Uterus (tissue), 4 donors: ENCODE measurements at places on chromosomes 12 and 14. TPM values are rescaled to one million over a fixed set of nuclear protein-coding genes. Genes with fewer than 3 reads are reported as not detected.

CLEC4A gene
- 0.97 TPM for total RNA-seq

RTL1 gene
- total RNA-seq = 0.21 TPM

ANO4 gene
- total RNA-seq = 18.5 TPM

SLC7A7 gene
- 7.6 TPM for total RNA-seq

CARMIL3 gene
- not detected for total RNA-seq

SPIC gene
- not detected for total RNA-seq

NTS gene
- total RNA-seq = not detected

TMPRSS12 gene
- total RNA-seq = not detected

DNA sequence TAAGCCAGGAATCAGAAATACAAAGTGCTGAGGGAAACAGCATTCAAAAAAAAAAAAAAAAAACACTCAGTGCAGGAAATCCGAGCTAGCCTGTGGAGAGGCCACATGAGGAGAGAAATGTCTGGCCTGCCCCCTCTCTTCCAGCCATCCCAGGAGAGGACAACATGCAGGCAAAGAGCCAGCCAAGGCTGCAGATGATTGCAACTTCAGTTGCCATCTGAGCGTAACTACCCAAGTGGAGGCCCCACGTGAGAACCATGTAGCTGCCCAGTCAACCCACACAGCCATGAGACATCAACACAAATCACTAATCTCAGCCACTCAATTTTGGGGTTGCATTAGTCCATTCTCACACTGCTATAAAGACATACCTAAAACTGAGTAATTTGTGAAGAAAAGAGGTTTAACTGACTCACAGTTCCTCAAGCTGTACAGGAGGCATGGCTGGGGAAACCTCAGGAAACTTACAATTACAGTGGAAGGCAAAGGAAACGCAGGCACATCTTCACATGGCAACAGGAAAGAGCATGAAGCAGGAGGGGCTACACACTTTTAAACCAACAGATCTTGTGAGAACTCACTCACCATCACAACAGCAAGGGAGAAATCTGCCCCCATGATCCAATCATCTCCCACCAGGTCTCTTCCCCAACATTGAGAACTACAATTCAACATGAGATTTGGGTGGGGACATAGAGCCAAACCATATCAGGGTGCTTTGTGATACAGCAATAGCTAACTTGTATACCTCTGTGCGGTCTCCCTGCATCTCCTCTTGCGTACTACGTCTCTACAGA lies 161.1 kb downstream of the PIWIL1 start:
- DNase-seq = no peak

- no peak for DNase-seq
These were observed 122.4 kb downstream of the GPR135 start for GRCh38 chr14:59342516-59343484.

DNA sequence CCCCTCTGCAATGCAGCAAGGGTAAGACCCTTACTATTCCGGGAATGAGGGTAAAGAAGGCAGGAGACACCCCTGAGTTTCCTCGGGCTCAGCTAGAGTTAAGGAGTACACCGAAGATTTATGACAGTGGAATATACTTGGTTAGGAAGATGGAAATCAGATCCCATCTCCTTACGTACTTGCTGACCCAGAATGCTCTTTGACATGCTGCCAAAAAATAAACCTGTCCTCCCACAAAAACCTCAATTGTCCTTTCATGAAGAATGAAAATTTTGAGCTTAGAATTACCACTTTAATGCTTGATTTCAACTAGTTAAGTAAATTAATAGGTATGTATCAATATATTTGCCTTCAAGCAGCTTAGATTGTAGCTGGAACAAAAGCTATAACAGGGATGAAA lies 99.5 kb downstream of the PRIMA1 start:
- DNase-seq = no peak

DNA sequence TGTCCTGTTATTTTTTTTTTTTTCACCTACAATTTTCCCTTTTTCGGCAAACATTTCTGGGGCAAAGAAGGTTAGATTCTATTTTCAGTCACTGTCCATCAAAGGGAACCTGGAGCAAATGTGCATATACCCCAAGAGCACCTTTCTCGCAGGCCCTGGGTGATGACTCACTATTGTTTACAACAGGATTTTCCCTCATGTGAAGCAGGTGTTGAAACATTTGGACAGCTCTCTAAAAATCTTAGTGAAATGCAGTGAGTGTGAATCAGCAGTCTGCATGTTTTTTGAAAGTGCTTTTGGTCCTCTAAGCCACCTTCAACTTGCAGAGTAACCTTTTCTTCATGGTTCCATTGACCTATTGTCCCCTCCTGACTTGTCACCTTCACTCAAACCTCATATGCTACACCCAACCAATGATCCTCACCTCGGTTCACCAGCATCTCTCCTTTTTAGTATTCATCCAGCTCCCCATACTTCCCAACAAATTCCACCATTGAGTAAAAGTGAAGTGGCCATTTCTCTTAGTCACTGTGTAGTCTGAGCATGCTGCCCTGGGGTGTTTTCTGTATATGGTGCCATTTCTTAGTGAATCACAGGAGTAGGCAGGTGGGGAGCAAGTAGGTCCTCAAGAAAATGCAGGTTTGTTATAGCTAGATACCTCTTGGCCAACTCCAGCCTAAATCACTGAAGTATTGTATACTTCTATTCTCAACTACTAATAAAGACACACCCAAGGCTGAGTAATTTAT lies 260.2 kb downstream of the BMP4 start:
- no peak for DNase-seq

GRCh38 chr12:6570264-6570887 lies 2.3 kb upstream of the NOP2 start:
- no peak for DNase-seq

DNA sequence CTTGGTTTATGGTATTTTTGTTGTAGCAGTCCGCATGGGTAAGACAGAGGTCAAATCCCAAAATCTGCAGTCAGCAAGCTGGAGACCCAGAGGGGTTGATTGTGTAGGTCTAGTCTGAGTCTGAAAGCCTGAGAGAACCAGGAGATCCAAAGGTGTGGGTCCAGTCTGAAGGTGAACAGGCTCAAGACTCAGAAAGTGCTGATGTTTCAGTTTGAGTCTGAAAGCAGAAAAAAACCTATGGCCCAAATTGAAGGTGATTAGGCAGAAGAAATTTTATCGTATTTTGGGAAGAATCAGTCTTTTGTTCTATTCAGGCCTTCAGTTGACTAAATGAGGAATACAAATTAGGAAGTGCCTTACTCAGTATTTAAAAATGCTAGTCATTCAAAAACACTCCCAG lies 807.8 kb upstream of the FOXG1 start:
- DNase-seq = no peak

GRCh38 chr12:66552716-66553115 lies 126.2 kb downstream of the GRIP1 start:
- DNase-seq = no peak

DNA sequence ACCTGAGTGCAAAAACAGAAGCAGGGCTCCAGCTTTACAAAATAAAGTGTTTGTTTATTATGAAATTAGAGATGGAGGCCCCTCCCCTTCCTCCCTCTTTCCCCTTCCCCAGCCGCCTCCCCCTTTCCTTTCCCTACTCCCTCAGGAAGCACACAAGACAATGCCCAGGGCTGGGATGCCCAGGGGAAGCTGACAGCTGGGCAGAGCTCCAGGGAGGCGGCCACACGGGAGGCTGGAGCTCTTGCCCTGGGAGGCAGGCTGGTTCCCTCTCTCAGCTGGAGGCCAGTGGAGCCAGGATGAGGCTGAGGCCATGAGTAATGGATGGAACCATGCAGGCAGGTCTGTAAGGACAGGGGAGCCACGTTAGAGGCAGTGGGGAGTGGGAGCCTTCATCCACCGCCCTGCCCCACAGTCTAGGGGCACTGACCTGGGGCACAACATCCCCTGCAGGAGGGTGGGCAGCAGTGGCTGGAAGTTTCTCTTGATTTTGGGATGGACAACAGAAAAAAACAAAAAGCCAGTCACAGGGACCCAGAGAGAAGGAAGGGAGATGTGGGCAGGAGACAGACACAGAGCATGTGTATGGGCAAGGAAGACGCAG lies 5.1 kb downstream of the PSMB11 start:
- DNase-seq = no peak

GRCh38 chr12:66107451-66107915 lies 23.1 kb downstream of the LLPH start:
- peak; percentile 21 for DNase-seq

GRCh38 chr12:71771069-71771468 lies 16.4 kb downstream of the RAB21 start:
- no peak for DNase-seq

- no peak for DNase-seq
These were observed 494 bp downstream of the TMTC3 start for GRCh38 chr12:88142610-88142991.

DNA sequence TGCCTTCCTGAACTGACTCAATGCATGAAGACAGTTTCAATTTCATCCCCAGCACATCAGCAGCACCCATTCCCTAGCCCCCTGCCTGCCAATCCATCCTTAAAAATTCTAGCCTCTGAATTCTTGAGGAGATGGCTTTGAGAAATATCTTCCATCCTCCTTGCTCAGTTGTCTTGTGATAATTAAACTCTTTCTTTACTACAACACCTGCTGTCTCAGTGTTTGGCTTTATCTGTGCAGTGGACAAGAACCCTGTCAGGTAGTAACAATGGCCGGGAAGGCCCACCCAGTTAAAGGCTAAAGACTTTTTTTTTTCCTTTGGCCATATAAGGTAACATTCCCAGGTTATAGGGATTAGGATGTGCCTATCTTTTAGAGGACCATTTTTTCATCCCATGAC lies 114.4 kb upstream of the NAP1L1 start:
- DNase-seq = no peak

DNA sequence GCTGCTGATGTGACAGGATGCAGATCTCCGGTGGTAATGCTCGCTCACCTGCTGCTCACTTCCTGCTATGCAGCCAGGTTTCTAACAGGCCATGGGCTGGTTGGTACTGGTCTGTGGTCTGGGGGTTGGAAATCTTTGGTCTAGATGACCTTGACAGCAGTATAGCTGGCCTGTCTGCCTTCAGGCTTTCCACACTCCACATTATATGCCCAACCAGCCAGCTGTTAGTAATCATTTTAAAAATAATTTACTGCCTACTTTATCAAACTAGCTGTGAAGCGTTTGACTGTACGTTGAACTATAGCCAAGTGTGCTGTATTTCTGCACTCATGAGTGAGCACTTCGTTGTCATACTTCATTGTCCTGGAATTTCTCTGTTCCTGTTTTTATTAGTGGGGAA lies 424.0 kb upstream of the GARIN6 start:
- DNase-seq = no peak

GRCh38 chr12:19039515-19039914 lies 90.0 kb upstream of the PLEKHA5 start:
- DNase-seq = no peak

GRCh38 chr12:991350-992333 lies 619 bp downstream of the ERC1 start:
- peak; percentile 52 for DNase-seq

GRCh38 chr12:65613692-65614091 lies 210.6 kb upstream of the HMGA2 start:
- no peak for DNase-seq

DNA sequence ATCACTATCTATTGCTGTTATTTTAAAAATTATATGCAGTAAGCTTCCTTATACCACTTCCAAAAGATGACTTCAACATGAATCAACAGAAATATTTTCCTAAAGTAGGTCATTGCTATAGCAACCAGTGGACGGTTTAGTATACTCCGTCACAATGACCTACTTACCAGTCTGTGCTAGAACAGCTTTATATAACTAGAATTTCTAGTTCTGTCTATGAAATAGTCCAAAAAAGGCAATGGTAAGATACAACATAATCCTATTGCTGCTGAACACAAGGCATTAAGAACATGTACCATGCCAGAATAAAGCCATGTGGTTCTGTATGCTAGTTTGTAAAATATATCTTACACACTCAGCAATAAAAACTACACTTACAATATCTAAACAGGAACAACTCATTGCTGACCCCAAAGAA lies 40.7 kb upstream of the MTERF2 start:
- DNase-seq = no peak

GRCh38 chr12:57195611-57196371 lies 20.8 kb upstream of the NXPH4 start:
- DNase-seq = no peak

DNA sequence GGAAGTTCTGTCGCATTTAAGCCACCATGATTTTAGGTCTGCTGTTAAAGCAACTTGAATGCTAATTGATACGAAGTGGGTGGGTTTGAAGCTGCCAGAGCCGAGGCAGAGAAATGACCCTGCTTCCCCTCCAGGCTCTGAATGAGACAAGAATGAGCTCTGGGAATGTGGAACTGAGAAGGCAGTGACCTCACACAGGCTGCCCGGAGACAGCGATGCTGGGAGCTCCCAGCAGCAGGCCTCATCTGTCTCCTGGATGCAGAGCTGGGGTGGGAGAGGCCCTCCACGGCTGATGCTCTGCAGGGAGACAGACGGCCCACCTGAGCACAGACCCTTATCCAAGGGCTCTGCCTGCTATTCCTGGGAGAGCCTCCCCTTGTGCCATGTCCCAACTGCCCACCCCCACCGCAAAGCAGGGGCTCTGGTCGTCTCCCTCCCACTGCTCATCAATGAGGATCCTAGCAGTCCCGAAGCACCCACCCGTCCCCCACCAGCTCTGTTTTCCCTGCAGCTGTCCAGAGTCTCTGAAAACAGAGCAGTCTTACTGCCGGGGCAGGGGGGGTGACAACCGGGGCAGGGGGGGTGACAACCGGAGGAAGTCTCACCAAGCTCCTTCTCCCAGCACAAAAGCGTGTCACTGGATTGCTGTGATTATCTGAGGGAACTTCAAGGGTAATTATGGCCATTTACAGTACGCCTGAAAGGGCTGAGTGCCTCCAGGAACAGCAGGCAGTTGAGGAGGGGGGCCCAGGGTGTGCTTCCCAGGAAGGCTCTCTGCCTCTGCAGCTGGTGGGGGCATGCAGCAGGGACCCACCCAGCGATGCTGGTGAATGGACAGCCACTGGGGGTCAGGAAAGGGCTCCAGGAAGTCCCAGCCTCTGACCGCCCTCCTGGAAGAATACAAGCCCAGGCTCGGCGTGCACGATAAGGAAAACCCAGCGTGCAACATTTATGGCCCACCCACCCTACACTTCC lies 67.8 kb downstream of the CHGA start:
- DNase-seq = no peak
